NCI-H2171 (cell line): ENCODE measurements at places on chromosomes 5 and 9.

- DNase-seq = no peak
These were observed 97.6 kb upstream of the SPRY4 start for GRCh38 chr5:142422429-142422828.

GRCh38 chr5:2627867-2628266, 123.6 kb downstream of the IRX2 start:
- DNase-seq = no peak

- no peak for DNase-seq
These were observed 562.3 kb downstream of the DNAH5 start for GRCh38 chr5:13382232-13382631.

GRCh38 chr9:27125936-27126335, 16.9 kb downstream of the TEK start:
- no peak for DNase-seq

DNA sequence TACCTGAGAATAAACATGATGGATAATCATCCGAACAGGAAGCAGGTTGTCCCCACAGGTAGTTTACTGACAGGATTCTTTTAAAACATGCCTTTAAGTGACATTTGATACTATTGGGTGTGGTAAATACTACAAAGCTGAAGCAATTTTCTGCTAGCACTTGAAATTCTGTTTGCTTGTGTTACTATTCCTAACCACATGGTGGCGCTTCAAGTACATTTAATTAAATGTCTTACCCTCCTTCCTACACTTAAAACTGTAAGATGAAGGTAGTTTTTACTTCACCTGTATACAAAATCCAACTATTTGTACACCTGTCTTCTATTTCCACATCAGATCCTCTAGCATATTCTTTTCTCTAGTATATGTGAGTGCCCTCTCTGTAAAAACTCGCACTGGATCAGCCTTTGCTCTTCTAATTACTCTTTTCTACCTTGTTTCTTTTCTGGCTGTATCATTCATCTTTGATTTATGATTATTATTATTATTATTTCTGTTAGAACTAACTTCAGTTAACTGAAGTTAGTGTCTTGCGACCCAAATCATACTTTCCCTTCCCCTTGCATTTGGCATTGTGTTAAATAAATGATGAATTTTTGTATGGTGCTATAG, 18.4 kb downstream of the SLC25A46 start:
- peak; percentile 2 for DNase-seq

DNA sequence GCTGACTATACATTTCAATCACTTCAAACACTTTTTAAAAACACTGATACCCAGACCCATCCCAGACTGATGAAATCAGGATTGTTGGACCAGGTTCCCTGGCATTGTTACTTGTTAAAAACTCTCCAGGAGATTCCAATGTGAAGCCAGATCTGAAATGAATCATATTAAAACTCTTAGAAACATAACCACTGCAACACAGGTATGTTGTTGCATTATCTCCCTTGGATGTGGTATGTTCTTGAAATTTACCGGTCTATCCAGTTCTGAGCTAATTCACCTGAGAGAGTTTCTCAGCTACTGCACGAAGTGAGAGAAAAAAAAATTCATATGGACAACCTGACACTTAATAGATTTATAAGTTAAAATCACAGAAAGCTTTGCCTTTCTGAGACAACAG, 21.8 kb downstream of the MEF2C start:
- no peak for DNase-seq

- no peak for DNase-seq
These were observed 43.4 kb upstream of the N4BP3 start for GRCh38 chr5:178069909-178070308.

DNA sequence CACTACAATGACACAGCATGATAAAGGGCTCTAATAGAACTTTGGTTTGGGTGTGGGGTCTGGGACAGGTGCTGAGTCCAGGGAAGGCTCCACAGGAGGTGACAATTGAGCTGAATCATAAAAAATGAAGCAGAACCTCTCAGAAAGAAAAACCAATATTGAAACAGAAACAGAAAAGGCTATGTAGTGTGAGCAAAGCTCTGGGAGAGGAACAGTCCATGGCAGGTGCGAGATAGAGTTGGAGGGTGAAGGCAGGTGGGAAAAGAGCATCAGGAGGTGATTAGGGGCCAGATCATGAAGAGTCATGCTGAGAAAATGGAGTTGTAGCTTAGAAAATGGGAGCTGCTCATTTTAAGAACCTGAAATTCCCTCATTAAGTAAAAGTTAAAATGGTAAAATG, 164.9 kb downstream of the KCTD16 start:
- no peak for DNase-seq
